K562 (cell line): ENCODE measurements at places on chromosomes 7 and 10. TPM values are rescaled to one million over a fixed set of nuclear protein-coding genes. Genes with fewer than 3 reads are reported as not detected.

Gene RELN
- 25.1 and 25.9 TPM in 2 replicates for total RNA-seq

Gene EVX1
- not detected in 2 replicates for total RNA-seq

Gene CLDN4
- 0.60 and 0.63 TPM in 2 replicates for total RNA-seq

DNA sequence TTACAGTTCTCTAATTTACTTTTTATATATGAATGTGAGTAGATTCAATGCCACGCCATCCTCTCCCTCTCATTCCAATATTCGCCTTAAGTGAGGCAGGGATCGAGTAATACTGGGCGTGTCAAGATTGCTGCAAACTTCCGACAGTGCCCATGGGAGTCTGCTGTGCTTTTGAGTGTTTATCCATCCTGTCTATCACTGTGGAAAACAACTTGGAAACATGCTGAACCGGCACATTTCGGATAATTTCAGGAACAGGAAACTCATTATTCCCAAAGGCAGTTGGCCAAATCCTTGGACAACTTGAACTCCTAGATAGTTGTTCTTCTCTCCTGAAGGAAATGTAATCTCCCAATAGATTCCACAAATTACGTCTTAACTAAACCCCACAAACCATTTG lies 28.5 kb downstream of the PIP4K2A start:
- peak overlapping the region; percentile 91; the same call in 2 of the 3 replicates for H3K27ac ChIP-seq
- H3K4me1 ChIP-seq = peaks cover 26% of the 10 kb centered on the region
- no peak for DNase-seq

- H3K27me3 ChIP-seq = peaks cover 31% of the 10 kb centered on the region
- H3K4me1 ChIP-seq = no peaks in the 10 kb centered on the region
- no peak overlapping the region for H3K27ac ChIP-seq
- no peak overlapping the region for H3K4me3 ChIP-seq
- H3K36me3 ChIP-seq = no peaks in the 10 kb centered on the region
- no peak for DNase-seq
These were observed 25.7 kb upstream of the GTF2IRD1 start for GRCh38 chr7:74428023-74428422.

GRCh38 chr10:1324903-1325302 lies 268.7 kb downstream of the WDR37 start:
- H3K4me1 ChIP-seq = no peaks in the 10 kb centered on the region
- no peak overlapping the region for H3K4me3 ChIP-seq
- no peaks in the 10 kb centered on the region for H3K36me3 ChIP-seq
- H3K27ac ChIP-seq = no peak overlapping the region
- H3K27me3 ChIP-seq = peaks cover 7% of the 10 kb centered on the region
- DNase-seq = no peak

DNA sequence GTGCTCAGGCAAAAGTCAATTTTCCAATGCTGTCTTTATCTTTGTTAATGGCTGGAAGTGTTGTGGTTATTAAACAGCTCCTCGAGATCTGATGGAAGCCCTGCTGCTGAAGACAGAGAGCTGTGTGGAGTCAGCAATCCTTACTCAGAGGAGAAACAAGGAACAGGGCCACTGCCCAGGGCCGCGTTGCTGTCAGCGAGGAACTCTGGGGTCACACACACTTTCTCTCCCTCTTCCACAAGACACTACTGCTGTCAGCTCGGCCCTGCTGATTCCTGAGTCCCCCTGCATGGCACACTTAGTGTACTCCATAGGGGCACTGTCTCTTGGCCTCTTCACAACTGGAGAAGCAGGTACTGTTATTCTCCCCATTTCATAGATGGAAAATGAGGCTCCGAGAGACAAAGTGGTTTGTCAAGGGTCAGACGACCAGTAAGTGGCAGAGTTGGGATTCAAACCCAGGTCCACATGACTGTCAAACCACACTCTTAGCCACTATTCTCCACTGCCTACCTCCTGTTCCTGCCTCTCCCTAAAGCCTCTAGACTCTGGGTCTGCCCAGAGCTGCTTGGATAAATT lies 29.3 kb upstream of the PDCD4 start:
- H3K36me3 ChIP-seq = no peaks in the 10 kb centered on the region; the same call in 2 of the 3 replicates
- no peaks in the 10 kb centered on the region for H3K27me3 ChIP-seq
- no peak overlapping the region for H3K27ac ChIP-seq

GRCh38 chr10:19668116-19668515 lies 148.1 kb upstream of the PLXDC2 start:
- no peak overlapping the region for H3K27ac ChIP-seq
- H3K4me1 ChIP-seq = no peaks in the 10 kb centered on the region
- H3K27me3 ChIP-seq = no peaks in the 10 kb centered on the region
- no peak for DNase-seq

GRCh38 chr10:77313066-77313750 lies 324.4 kb downstream of the KCNMA1 start:
- no peak for DNase-seq
- peaks cover 2% of the 10 kb centered on the region; the same call in 1 of the 3 replicates for H3K27me3 ChIP-seq
- H3K4me1 ChIP-seq = no peaks in the 10 kb centered on the region
- H3K36me3 ChIP-seq = no peaks in the 10 kb centered on the region
- no peak overlapping the region for H3K4me3 ChIP-seq
- H3K27ac ChIP-seq = no peak overlapping the region

- H3K4me3 ChIP-seq = no peak overlapping the region
- H3K27ac ChIP-seq = no peak overlapping the region
- no peaks in the 10 kb centered on the region for H3K36me3 ChIP-seq
- no peaks in the 10 kb centered on the region for H3K27me3 ChIP-seq
- H3K4me1 ChIP-seq = no peaks in the 10 kb centered on the region; the same call in 1 of the 2 replicates
- peak; percentile 56 for DNase-seq
These were observed 82.3 kb upstream of the GPR26 start for GRCh38 chr10:123583639-123584418.

GRCh38 chr7:146116521-146117222 lies at the start of gene CNTNAP2:
TSS of gene CNTNAP2 (plus strand) at chr7:146116801. CDS start at chr7:146116877, 76 bp downstream.
- peaks cover 10% of the 10 kb centered on the region for H3K27me3 ChIP-seq
- peak within 1 kb of the TSS; percentile 18; the same call in 1 of the 2 replicates for H3K4me3 ChIP-seq
- DNase-seq = no peak

GRCh38 chr10:983971-984655 lies 4.1 kb upstream of the GTPBP4 start:
- no peak for DNase-seq
- H3K27ac ChIP-seq = no peak overlapping the region
- H3K27me3 ChIP-seq = no peaks in the 10 kb centered on the region

DNA sequence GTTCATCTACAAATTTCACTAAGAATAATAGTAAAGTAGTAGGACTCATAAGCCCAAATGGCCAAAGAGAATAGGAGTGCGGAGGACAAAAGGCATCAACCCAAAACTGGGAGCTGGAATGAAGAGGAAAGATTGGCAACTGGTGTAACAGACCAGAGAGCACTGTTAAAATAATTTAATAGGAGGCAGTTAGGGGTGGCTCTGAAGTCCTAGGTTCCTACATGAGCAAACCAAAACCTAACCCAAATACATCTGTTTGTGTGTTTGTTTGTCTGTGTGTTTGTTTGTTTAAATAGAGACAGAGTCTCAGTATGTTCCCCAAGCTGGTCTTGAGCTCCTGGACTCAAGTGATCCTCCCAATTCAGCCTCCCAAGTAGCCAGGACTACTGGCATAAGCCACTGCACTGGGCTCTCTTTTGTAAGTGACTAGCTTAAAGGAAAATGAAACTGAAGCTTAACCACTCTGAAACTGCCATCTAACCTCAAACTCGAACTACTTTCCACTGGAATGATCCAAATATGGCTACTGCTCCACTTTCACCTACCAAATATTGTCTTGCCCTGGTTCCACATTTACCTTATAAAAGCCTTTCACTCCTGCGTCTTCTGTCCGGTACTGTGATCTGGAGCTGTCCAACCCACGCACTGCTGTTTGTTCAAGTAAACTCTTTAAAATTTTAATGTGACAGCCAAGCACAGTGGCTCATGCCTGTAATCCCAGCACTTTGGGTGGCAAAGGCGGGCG lies 94.9 kb downstream of the AKR1D1 start:
- no peak for DNase-seq
- no peak overlapping the region for H3K27ac ChIP-seq
- H3K27me3 ChIP-seq = peaks cover 5% of the 10 kb centered on the region
- no peak overlapping the region for H3K4me3 ChIP-seq
- H3K36me3 ChIP-seq = no peaks in the 10 kb centered on the region
- no peaks in the 10 kb centered on the region for H3K4me1 ChIP-seq

GRCh38 chr7:17608114-17608833 lies 309.8 kb downstream of the AHR start:
- no peak for DNase-seq
- H3K36me3 ChIP-seq = no peaks in the 10 kb centered on the region
- no peak overlapping the region for H3K27ac ChIP-seq

DNA sequence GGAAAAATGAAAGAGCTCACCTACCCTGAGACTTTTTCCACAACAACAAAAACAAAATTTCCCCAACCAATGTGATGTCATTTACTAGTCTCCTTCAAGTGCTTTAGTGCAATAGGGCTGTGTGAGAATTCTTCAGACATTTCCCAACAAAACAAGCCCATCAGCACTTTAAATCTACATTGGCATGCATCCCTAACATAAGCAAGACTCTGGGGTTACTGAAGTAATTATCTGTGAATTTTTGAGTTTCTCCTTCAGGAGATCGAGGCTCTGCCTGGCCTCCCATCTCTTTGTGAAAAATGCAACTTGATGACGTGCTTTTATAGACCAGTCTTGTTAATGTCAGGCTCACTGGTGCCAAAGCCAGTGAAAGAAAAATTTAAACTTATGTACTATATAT lies 255.6 kb downstream of the GFRA1 start:
- H3K4me1 ChIP-seq = no peaks in the 10 kb centered on the region
- DNase-seq = no peak
- H3K36me3 ChIP-seq = no peaks in the 10 kb centered on the region
- H3K4me3 ChIP-seq = no peak overlapping the region
- no peaks in the 10 kb centered on the region for H3K27me3 ChIP-seq

DNA sequence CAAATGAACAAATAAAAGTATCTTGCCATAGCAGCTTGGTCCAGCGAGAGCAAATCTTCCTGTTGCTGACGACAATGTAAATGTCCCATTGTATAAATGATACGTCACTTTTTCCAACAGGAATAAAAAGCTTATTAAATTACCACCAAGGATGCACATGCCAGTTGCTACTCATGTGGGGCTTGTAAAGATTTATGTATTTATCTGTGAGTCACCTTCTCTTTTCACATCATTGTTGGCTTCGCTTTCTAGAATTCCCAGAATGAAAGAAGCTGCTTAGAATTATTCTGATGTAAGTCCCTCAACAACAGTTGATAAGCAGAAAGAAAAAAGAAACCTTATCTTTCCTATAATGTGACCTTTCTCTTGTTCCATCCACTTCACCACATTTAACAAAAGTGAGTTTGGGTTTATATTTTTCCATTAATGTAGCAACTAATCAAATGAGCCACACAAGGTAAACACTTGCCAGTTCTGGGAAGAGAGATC lies 22.4 kb downstream of the DNAJC12 start:
- H3K4me1 ChIP-seq = no peaks in the 10 kb centered on the region
- H3K27ac ChIP-seq = no peak overlapping the region
- no peaks in the 10 kb centered on the region for H3K27me3 ChIP-seq

DNA sequence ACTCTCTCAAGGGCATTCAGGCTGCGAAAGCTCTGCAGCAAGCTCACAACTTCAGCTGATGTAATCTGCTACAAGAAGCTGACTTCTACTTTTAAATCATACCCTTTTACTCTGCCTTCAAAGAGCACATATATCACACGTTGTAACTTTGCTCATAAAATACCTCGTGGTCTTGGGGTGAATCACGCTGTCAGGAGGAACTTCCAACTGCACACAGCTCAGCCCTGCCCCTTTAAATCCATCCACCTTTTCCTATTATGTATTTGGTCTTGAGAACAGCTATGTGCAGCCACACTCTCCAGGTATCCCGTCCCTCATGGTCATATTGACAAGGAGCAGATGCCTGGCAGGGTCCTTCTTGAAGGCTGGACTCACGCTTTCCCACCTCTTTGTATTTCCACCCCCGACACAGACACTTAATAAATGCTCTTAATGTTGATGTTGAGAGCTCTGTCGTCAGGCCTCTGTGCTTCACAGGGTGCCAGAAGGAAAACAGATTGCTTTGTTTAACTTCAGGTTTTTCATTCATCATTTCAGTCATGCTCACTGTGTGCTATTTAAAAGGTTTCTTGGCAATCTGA lies 47.6 kb downstream of the ICA1 start:
- H3K27me3 ChIP-seq = no peaks in the 10 kb centered on the region
- no peaks in the 10 kb centered on the region for H3K4me1 ChIP-seq
- no peak overlapping the region for H3K4me3 ChIP-seq

DNA sequence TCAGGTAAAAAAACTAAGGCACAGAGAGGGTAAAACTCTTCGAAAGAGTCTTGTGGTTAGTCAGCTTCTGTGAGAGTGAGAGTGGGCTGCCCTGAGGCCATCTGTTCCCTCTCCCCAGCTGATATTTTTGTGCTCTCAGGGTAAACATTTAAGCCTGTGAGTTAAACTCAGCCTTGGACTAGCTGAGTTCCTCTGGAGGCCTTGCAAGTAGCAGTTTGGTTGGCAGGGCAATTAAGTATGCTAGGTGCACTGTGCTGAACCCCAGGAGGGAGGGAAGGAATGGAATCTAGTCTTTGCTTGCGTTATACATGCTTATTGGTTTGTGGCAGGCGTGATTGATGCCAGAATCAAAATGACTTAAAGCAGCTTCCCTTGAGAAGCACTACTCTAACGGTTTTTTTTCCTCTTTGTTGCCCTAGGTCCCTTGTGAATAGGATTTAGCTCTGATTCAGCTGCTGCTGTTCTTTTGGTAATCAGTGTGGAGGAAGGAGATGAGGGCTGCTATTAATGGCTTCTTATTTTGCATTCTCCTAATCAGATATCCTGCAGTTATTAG lies 140.2 kb downstream of the AUTS2 start:
- DNase-seq = no peak
- no peak overlapping the region for H3K27ac ChIP-seq
- no peak overlapping the region for H3K4me3 ChIP-seq
- H3K27me3 ChIP-seq = no peaks in the 10 kb centered on the region
- H3K4me1 ChIP-seq = no peaks in the 10 kb centered on the region

Gene CYP17A1
- 2.3 TPM in 2 replicates for total RNA-seq

- peaks cover 13% of the 10 kb centered on the region for H3K4me1 ChIP-seq
- DNase-seq = no peak
- peaks cover 16% of the 10 kb centered on the region; the same call in 2 of the 3 replicates for H3K36me3 ChIP-seq
- no peaks in the 10 kb centered on the region for H3K27me3 ChIP-seq
- H3K4me3 ChIP-seq = peak overlapping the region; percentile 61
These were observed 75.1 kb downstream of the ANKRD61 start for GRCh38 chr7:6106140-6106904.

GRCh38 chr7:151927011-151927410 lies 29.2 kb upstream of the GALNTL5 start:
- peaks cover 31% of the 10 kb centered on the region for H3K27me3 ChIP-seq
- H3K4me3 ChIP-seq = no peak overlapping the region
- no peak for DNase-seq
- H3K36me3 ChIP-seq = no peaks in the 10 kb centered on the region
- H3K27ac ChIP-seq = no peak overlapping the region
- H3K4me1 ChIP-seq = peaks cover 9% of the 10 kb centered on the region

- no peak overlapping the region for H3K27ac ChIP-seq
- no peak for DNase-seq
- no peak overlapping the region for H3K4me3 ChIP-seq
- H3K36me3 ChIP-seq = no peaks in the 10 kb centered on the region
- no peaks in the 10 kb centered on the region for H3K4me1 ChIP-seq
These were observed 707.8 kb downstream of the XPNPEP1 start for GRCh38 chr10:109215291-109216075.

GRCh38 chr10:63976538-63976937 lies 455.3 kb downstream of the REEP3 start:
- H3K4me1 ChIP-seq = no peaks in the 10 kb centered on the region
- DNase-seq = peak; percentile 63
- no peaks in the 10 kb centered on the region for H3K36me3 ChIP-seq
- H3K4me3 ChIP-seq = no peak overlapping the region
